ENCODE measurements at places on chromosomes 2 and 18.

DNA sequence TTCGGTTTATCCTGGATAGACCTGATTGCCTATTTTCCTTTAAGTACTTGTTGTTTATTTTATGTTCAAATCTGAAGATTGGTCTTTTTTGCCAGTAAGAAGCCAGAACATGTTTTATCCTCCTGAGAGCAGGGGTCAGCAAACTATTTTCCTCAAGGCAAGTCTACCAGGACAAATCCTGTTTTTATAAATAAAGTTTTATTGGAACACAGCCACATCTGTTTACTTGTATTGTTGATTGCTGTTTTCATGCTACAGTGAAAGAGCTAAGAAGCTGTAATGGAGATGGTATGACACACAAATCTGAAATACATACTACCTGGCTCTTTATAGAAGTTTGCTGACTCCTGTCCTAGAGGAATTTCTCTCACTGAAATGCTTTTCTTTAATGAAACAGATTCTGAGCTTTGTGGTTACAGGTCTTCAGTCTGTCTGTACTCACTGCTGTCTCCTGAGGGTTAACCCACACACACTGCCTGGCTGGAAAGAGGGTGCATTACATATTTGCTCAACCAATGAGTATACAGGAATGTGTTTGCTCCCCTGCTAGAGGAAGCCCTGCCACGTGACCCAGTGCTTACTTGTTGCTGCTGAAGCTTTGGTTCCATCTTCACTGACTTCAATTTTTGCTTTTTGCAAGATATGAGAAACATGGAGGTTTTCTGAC is 22.6 kb downstream of the MRPL44 start:
- no peak for DNase-seq

GRCh38 chr2:49770919-49771318 is 616.6 kb upstream of the FSHR start:
- peak; percentile 2 for DNase-seq

DNA sequence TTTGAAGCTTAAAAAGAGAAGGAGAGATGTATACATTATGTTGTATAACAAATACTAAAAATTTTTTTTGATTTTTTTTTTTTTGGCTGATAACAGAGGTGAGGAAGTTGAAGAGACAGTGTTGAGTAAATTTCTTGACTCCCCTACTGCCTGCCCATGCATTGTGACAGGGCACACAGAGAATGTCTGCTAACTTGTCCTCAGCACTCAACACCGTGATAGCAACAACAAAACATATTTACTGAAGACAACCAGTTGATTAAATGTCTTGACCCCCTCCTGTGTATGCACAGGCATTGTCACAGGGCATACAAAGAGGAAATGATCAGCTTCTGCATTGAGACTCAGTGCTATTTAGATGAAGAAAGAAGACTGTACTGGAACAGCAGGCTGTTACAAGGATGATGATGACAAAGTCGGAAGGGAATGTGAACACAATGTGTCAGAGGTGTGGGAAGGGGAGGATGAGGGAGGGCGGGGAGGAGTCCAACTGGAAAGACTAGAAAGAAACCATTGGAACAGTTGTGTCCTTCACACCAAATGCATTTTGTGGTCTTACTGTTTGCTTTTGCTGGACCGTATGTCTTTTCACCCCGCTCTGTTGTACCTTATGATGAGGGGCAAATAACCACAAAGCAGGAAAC is 89.5 kb downstream of the CERS6 start:
- DNase-seq: no peak

DNA sequence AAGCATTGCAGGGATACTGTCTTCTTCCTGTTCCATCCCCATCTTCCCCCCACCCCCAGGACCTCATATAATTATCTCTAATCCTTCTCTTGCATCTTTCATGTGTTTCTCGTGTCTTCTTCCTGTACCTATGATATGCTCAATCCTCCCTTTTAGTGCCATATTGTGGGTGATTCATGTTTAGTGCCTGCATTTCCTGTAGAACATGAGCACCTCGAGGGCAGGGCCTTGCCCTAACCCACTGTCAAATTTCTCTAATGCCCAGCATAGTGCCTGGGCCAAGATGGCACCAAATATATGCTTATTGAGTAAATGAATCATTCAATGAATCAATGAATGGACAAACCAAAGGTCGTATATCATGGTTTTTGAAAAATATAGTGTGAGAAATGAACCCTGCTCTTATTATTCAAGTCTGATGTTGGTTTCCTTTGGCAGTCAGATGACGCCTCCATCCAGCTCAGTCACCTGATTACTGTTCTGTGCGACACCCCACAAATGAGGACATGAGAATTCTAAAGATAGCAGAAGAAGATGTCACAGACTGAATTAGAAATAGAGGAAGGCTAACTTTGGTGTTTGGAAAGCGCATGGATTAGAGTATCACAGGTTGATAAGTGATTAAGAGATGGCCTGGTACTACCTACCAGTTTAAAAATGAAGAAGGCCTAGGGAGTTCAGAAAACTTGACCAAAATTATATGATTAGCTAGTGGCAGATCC is 278.4 kb downstream of the PRKCE start:
- DNase-seq: no peak

- DNase-seq: no peak
These were observed 3.1 kb downstream of the FIGN start for GRCh38 chr2:163732727-163733126.

DNA sequence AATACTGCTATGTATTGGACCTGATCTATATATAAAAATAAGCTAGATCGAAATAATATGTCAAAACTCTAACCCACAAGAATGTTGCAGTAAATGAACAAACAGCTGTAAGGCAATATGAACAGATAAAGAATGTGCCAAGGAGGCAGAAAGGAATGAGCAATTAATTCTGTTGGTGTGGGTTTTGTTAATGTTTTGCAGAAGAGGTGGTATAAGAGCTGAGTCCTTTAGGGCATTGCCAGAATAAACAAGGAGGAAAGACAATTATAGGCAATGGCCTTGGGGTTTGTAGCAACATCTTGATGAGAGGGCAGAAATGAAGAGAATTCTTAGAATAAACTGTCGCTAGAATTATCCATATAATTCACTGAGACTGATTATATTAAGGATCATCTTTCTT is 240.9 kb upstream of the GULP1 start:
- DNase-seq: no peak

DNA sequence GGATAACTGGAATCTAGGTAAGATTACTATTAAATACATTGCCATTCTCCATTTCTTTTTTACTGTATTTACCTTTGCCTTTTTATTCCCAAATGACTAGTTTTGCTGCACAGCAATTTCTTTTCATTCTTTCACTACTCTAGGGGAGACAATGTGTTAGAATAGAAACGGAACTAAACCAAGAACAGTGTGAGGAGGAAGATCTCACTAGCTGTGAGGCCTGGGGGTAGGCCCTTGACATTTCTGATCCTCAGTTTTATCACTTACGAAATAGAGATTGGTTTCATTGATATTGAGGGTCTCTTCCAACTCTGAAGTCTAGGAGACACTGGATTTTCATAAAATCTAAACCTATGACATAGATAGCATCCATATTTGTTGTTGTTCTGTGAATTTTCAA is 191.1 kb downstream of the IKZF2 start:
- DNase-seq: no peak

All from immature natural killer cell (primary cell).